Fibroblast of the aortic adventitia (primary cell): ENCODE measurements at places on chromosomes 6 and 20. TPM values are rescaled to one million over a fixed set of nuclear protein-coding genes. Genes with fewer than 3 reads are reported as not detected.

DNA sequence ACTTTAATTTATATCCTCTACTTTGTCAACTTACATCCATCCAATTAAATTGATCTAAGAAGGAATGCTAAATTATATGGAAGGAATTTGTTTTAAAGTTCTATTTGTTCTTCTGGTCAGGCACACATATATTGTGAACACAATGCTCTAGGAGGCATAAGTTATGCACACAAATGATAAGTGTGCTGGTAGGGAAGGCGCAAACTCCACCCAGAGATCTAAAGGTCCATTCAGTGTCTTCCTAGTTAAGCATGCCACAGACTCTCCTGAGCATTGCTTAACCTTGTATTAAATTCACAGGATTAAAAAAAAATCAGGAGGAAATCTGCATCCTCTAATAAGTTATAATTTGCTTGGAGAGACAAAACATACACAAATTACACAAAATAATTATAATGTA is 127.3 kb downstream of the RALGAPA2 start:
- no peak for DNase-seq

- DNase-seq = no peak
Measured at GRCh38 chr6:93177438-93177837, 241.9 kb downstream of the EPHA7 start.

DNA sequence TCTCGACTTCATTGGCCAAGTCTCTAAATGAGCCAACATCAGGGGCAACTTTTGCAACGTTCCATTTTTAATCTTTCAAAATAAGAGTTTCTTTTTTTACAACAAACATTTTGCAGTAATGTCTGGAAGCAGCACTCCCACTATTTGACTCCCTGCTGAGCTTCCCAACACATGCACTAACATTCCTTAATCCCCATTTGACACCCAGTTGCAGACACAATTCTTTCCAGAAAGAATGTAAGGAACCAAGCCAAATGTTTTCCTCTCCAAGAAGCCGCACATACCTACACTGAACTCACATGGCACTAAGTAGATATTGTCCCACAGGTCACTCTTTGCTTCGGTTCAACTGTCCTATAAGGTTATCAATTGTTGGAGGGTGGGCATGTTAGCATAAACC is 165.6 kb downstream of the GRM1 start:
- no peak for DNase-seq

- DNase-seq = no peak
Measured at GRCh38 chr20:35662551-35662950, 2.1 kb downstream of the CPNE1 start.

DNA sequence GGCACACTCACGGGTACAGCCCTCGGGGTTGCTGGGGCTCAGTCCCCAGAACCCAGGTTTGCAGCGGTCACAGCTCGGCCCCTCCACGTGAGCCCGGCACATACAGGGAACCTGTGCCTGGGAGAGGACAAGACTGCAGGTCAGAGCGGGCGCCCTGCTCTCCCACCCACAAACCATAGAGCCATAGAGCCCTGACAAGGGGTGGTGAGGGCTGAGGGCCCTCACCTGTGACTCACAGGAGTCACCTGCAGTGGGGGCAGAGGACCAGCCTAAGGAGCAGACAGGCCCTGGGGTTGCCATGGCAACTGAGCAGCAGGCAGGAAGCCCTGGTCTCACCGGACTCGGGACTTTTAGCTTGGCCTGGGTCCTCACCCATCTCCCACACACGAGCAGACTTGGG is 30.8 kb downstream of the LAMA5 start:
- no peak for DNase-seq

DUSP15 gene
- total RNA-seq = 9.9 TPM in 1 of 2 replicates, not detected in the other

DNA sequence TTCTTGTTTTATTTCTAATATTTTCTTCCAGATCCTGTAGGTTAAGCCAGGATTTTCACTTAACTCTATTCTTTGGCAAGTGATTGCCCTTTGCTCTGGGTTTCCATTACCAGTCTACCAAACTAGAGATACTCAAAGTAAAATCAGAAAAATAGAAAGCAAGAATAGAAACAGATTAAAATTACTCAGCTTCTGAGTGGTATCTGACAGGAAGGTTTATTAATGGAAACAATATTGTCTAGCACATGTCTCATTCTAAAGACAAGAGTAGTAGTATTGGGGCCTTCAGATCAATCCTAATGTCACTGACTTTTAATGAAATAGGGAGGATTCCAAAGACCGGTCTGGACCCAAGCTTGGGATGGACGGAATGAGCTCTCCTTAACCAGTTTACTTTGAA is 72.3 kb downstream of the SIM1 start:
- no peak for DNase-seq

NRSN1 gene
- total RNA-seq = not detected in 2 replicates

DNA sequence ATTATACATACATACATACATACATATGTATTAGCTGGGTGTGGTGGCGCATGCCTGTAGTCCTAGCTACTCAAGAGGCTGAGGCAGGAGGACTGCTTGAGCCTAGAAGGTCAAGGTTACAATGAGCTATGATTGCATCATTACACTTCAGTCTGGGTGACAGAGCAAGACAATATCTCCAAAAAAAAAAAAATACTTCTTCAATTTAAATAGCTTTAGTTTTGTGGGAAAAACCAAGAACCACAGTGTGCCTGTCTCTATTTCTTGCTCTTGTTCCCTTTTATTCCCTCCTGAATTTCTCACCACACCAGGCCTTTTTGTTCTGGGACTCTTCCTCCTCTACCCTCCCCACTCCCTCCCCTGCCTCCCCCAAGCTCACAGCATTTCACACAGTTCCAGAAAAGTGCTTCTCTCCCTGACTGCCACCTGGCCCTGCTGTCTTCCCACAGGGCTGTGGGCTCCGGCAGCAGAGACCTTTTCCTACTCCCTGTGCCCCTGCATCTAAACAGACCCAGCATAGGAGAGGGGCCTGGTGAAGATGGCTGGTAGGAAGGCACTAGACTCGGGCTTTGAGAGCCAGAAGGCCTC is 1.3 kb downstream of the C20orf203 start:
- no peak for DNase-seq

DNA sequence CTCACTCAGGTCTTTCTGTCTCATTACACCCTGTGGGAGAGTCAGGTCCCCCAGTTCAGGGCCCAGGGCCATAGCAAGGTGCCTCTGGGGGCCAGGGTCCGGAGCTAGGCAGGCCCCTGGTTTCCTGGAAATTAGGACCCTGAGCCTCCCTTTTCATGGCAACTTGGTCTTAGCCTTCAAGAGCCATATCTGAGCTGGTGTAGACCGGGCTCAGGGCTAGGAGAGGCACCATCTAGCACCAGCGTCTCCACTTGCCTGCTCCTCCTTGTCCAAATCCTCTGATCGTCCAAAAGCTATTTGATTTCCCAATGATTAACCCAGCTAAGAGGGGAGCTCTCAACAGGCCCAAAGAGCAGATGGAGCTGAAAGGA is 5.6 kb downstream of the MDFI start:
- no peak for DNase-seq

IL20RA gene
- total RNA-seq = 0.18 and 0.90 TPM in 2 replicates

GRCh38 chr20:1119128-1119505 is 715 bp downstream of the PSMF1 start:
- DNase-seq = no peak

SLC17A4 gene
- total RNA-seq = not detected in 2 replicates

PRR18 gene
- total RNA-seq = not detected in 2 replicates

- no peak for DNase-seq
Measured at GRCh38 chr6:143807103-143807772, 35.9 kb upstream of the LTV1 start.

- no peak for DNase-seq
Measured at GRCh38 chr6:56003616-56004015, 128.2 kb upstream of the BMP5 start.

- DNase-seq = peak; percentile 56
Measured at GRCh38 chr6:112931832-112932231, 584.7 kb downstream of the RFPL4B start.

TUBB1 gene
- total RNA-seq = not detected in 2 replicates

DNA sequence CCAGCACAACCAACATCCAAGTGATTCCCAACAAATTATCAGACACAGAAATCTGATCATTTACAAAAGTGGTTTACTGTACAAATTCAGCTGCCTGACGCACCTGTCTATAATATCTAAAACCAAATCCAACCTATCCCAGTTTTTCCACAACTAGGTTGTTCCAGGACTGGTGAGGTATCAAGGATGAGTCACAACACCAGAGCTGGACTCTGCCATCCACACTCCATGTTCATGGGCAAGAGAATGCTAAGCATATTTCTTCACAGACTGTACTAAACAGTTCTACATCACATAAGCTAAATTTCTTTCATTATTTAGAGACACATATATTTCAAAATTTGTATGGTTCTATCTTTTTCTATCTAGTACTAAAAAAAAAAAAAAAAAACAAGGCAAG is 141.6 kb downstream of the BTBD9 start:
- DNase-seq = no peak

- DNase-seq = no peak
Measured at GRCh38 chr20:56454754-56455153, 13.7 kb upstream of the RTF2 start.

DNA sequence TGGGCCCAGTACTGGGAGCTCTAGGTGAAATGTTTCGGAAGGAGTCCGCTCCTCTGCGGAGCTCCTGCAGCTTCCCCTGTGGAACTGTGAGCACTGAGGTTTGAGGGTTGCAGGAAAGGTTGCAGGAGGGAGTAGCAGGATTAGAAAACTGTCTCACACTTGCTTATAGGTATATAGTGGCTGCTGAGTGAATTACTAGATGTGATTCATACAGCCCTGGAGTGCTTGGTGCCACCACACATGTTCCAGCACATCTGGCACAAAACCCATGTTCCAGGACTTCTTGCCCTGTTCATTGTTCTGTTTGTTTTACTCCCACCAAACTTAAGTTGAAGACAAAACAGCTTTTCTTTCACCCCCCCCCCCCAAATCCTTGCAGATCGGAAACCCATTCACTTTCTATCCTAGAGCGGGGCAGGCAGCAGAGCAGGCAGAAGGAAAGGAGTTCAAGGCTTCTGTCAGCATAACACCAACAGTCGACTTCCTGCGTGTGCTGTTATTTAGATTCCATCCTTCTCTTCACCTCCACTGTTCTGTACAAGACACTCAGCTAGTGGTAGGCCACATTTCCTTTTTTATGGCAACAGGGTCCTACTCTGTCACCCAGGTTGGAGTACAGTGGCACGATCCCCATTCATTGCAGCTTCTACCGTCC is 669 bp upstream of the PEX6 start:
- peak; percentile 31 for DNase-seq

TFB1M gene
- 20.0 and 22.6 TPM in 2 replicates for total RNA-seq

ASXL1 gene
- 57.4 and 85.9 TPM in 2 replicates for total RNA-seq

DNA sequence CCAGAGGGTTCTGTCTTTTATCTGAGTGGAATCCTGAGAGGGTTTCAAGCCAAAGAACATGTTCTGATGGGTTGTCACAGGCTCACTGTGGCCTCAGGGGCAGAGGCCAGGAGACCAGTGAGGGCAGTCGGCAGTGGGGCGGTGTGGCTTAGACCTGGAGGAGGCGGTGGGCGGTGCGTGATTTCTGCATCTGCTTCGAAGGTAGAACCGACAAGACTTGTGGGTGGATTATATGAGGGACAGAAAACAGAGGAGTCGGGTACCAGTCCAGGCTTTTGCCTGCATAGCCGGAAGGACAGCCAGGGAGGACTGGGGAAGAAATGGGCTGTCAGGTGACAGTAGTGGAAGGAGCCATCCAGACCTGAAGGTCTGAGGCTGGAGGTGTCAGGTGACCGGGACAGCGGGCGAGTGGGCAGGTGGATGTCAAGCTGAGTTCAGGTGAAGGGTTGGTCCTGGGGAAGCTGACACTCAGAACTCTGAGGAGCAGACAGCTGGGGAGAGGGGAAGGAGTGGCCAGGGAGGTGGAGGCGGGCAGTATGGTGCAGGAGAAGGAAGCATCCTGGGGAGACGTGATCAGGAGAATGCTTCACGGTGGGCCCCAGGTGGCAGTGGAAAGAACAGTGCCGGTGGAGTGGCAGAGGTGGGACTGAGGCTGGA is 3.1 kb downstream of the CTSZ start:
- DNase-seq = no peak

DNA sequence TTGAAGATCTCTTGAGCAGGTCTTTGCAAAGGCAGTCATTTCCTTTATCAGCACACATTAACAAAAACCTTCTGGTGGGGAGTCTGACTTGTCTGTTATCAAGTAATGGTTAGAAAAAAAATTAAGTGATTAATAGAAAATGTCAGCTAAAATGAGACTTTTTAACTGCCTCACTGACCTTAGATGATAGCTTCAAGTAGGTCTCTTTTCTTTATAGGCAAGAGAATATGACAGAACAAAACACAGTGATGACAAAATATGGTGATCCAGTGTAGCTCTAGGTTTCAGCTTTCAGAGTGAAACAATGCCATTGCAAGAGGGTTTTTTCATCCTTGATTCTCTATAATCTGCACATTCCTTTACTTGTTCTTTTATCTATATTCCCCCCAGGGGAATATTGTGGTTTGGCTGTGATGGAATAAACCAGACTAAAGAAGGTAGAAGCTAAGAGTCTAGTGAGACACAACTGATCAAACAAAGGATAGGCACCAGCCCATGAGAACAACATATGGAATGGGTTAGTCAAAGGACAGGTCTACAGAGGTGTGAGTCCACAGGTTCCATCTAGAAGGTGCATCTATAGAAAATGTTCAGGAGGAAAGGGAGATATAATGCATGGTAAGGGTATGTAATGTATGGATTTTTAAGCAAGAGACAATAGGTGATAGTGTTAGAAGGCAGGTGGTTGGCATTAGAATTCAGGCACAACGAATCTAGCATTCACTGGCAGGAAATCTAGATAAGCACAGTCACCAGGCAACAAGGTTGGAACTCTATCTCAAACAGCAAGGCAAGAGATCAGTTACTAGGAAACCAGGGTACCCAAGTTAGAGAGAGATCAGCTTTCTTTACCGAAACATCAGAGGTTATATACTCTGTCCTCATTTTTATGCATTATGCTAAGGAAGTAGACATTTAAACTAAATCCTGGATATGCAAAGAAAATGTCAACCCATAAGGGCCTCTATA is 228.9 kb upstream of the SMLR1 start:
- DNase-seq = peak; percentile 88

DNA sequence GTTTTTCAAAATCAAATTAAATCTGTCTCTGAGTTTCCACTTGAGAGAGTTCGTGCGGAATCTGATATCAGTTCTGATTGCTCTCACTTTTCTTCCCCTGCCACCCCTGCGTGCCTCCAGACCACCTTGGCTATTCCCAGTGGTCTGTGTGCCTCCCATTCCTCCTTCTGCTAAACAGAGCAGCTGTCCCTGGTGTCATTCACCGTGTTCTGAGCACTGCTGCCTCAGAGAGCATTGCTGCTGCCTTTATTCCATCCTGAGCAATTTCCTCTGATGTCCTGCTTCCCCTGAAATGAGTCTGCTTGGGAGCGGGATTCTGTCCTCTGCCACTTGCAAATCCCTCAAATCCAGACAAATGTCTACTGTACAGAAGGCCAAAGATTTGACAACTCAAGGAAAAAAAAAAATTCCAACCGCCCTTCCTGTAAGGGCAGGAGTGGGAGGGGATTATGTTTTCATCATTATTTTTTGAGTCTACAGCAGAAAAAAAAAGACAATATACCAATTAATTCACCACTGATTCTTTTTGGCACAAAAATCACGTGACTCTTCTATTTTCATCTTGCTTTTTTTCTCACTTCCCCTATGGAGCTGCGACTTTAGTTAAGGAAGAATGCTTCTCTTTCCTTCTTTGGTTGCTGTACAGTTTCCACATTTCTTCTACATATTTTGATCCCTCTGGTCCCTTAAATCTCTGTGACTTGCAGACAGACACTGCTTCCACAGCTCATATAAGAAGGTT is 833.0 kb downstream of the EPHA7 start:
- no peak for DNase-seq

GRCh38 chr6:3205913-3206312 is 21.5 kb downstream of the TUBB2B start:
- peak; percentile 83 for DNase-seq

ERGIC3 gene
- total RNA-seq = 331 and 368 TPM in 2 replicates

NHLRC1 gene
- 2.1 and 3.0 TPM in 2 replicates for total RNA-seq

- DNase-seq = no peak
Measured at GRCh38 chr6:106120006-106120405, 33.9 kb downstream of the PRDM1 start.

PACRG gene
- 0.63 and 2.9 TPM in 2 replicates for total RNA-seq
